ENCODE measurements at places on chromosomes 1 and 21. TPM values are rescaled to one million over a fixed set of nuclear protein-coding genes. Genes with fewer than 3 reads are reported as not detected.

- peaks cover 19% of the 10 kb centered on the region for H3K4me1 ChIP-seq
- H3K36me3 ChIP-seq: no peaks in the 10 kb centered on the region
- no peak overlapping the region for H3K4me3 ChIP-seq
Measured at GRCh38 chr1:204288021-204288588, 71.6 kb downstream of the PLEKHA6 start.

DNA sequence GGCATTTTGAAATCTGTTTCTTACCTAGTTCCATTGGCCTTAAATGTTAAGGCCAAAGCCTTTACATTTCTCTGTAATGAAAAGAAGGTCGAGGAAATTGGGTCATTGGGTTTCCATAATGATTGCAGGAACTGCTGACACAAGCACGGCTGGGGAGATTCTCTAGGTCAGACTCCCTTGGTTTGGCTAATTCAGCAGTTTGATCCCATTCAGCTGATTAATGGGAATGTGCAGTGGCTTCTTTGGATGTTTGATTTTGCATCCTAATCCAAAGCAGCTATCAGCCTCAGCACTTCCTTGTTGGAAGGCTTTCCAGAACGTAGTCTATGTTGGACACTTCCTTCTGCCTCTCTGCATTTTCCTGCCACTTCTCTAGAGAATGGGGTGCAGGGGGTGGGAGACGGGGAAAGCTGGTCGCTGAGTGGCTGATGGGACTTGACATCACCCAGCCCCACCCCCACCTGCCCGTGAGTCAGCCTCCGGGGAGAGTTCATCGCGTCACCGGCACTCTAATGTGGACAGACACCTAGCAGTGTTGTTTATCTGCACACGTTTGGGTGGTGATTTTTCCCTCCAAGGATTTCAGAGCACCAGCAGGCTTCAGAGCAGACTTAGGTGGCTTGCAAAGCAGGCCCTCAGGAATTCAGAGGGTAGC is 5.4 kb downstream of the PSEN2 start:
- H3K4me3 ChIP-seq: no peak overlapping the region
- no peaks in the 10 kb centered on the region for H3K36me3 ChIP-seq
- H3K27me3 ChIP-seq: no peaks in the 10 kb centered on the region
- H3K27ac ChIP-seq: no peak overlapping the region
- no peak for DNase-seq

GRCh38 chr1:218946147-218946546 is 227.5 kb upstream of the LYPLAL1 start:
- H3K27me3 ChIP-seq: no peaks in the 10 kb centered on the region
- H3K27ac ChIP-seq: no peak overlapping the region
- H3K36me3 ChIP-seq: no peaks in the 10 kb centered on the region
- DNase-seq: no peak
- H3K4me3 ChIP-seq: no peak overlapping the region
- no peaks in the 10 kb centered on the region for H3K4me1 ChIP-seq

- H3K27me3 ChIP-seq: no peaks in the 10 kb centered on the region
- H3K4me1 ChIP-seq: no peaks in the 10 kb centered on the region
- DNase-seq: no peak
- H3K4me3 ChIP-seq: no peak overlapping the region
Measured at GRCh38 chr1:220962031-220962751, 82.9 kb downstream of the HLX start.

- DNase-seq: no peak
- peaks cover 11% of the 10 kb centered on the region for H3K4me1 ChIP-seq
- H3K36me3 ChIP-seq: no peaks in the 10 kb centered on the region
- H3K4me3 ChIP-seq: peak overlapping the region; percentile 71
Measured at GRCh38 chr1:214603819-214604252, 841 bp downstream of the CENPF start.

- DNase-seq: no peak
- H3K4me3 ChIP-seq: no peak overlapping the region
- H3K4me1 ChIP-seq: peaks cover 36% of the 10 kb centered on the region
- no peak overlapping the region for H3K27ac ChIP-seq
- no peaks in the 10 kb centered on the region for H3K27me3 ChIP-seq
Measured at GRCh38 chr1:19387045-19387467, 74.9 kb downstream of the SLC66A1 start.

GRCh38 chr1:109198745-109199144 is 15.0 kb upstream of the SARS1 start:
- no peaks in the 10 kb centered on the region for H3K36me3 ChIP-seq
- no peaks in the 10 kb centered on the region for H3K27me3 ChIP-seq
- no peak overlapping the region for H3K4me3 ChIP-seq
- no peak for DNase-seq
- no peak overlapping the region for H3K27ac ChIP-seq

DNA sequence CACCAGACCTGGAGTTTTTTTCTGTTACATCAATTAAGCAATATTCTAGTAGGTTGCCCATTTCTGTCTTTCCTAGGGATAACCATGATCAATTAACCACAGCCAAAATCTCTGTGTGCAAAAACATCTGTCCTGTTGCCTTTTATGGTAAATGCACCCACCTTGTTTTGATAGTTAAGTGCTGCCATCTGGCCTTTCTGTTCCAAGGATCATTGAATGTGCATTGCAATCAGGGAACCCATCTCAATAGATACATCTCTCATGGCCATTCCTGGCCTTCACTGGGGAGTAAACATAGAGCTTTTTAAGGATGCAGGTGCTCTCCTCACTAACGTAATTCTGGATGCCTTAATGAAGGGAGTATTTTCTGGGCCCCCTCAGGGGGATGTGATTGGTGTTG is 111.8 kb upstream of the KIAA1614 start:
- no peak for DNase-seq
- H3K27me3 ChIP-seq: no peaks in the 10 kb centered on the region
- no peaks in the 10 kb centered on the region for H3K36me3 ChIP-seq
- no peaks in the 10 kb centered on the region for H3K4me1 ChIP-seq

GRCh38 chr1:201543871-201544642 is 5.1 kb downstream of the NAV1 start:
- DNase-seq: no peak
- H3K4me3 ChIP-seq: no peak overlapping the region
- no peaks in the 10 kb centered on the region for H3K36me3 ChIP-seq
- peaks cover 8% of the 10 kb centered on the region for H3K4me1 ChIP-seq
- no peak overlapping the region for H3K27ac ChIP-seq

- H3K27ac ChIP-seq: no peak overlapping the region
- no peak overlapping the region for H3K4me3 ChIP-seq
- H3K4me1 ChIP-seq: peaks cover 49% of the 10 kb centered on the region
- H3K27me3 ChIP-seq: no peaks in the 10 kb centered on the region
Measured at GRCh38 chr1:228460821-228461220, 26.4 kb upstream of the RNF187 start.

DNA sequence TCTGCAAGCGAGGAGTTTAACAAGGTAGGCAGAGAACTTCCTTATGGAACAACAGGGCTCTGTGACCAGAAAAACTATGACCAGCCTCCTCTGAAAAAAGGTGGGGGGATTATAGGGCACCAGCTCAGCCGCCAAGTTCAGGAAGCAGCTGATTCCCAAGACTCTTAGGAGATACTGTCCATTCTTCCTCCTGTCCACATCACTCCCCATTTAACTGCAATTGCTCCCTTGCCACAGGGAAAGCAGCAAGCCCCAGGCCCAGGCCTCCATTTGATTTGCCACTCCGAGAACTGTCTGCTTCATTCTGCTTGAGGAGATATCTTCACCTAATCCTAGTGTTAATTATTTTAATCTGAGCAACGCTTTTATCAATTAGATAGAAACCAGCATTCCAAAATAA is 254.3 kb downstream of the ZNF648 start:
- H3K36me3 ChIP-seq: no peaks in the 10 kb centered on the region
- H3K4me3 ChIP-seq: no peak overlapping the region
- no peaks in the 10 kb centered on the region for H3K4me1 ChIP-seq
- H3K27me3 ChIP-seq: no peaks in the 10 kb centered on the region
- no peak overlapping the region for H3K27ac ChIP-seq

DNA sequence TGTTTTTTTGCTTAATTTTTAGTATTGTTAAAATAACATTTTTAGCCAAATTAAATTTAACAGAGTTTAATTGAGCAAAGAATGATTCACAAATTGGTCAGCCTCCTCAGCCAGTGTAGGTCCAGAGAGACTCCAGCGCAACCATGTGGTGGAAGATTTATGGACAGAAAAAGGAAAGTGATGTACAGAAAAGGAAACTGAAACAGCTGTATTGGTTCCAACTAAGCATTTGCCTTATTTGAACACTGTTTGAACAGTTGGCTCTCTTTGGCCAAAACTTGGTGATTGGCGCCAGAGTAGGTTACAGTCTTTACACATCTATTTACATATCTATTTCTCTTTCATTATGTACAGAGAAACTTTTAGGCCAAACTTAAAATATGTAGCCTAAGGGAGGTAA is 19.4 kb downstream of the RPS6KC1 start:
- H3K4me3 ChIP-seq: no peak overlapping the region
- no peak for DNase-seq
- no peak overlapping the region for H3K27ac ChIP-seq
- H3K36me3 ChIP-seq: no peaks in the 10 kb centered on the region
- peaks cover 4% of the 10 kb centered on the region for H3K4me1 ChIP-seq

DNA sequence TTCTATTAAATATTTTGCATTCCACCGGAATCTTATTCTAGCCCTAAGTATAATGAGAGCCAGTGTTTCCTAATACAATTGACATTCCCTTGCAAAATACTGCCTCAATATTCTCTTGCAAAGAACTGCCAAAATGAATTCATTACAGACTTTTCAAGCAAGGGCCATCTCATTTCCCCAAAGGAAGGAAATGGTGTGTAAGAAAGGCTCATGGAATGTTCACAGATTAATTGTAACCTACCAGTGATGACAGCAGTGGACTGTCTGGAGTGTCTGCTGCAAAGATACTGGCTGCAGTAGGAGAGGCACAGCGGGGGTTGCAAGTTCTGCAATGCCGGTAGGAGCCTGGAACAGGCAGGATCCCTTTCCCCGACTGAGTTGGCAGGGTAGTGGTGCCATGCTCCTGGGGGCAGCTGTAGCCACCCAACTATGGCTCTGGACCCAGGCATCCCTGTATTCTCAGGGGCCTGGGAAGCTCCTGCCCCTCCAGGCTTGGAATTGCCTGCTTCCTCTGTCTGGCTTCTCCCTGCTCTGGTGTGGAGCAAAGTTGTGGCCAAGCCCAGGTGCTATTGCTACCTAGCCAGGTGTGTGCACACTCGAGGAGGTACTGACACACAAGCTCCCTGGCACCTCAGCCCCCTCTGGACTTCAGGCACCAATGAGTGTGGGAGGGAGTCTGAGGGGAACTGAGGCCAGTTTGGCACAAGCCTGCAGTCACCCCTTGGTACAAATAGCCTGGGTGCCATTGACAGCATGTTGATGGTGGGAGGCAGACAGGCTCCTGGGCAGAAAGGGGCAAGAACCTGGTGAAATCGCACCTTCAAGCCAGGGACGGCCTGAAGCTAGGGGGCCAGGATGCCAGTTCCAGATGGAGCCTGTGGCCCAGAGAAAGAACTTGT is 1371.0 kb downstream of the KCNT2 start:
- H3K27me3 ChIP-seq: no peaks in the 10 kb centered on the region
- H3K27ac ChIP-seq: no peak overlapping the region
- DNase-seq: no peak
- no peaks in the 10 kb centered on the region for H3K36me3 ChIP-seq

- no peak overlapping the region for H3K4me3 ChIP-seq
- DNase-seq: peak; percentile 39
- no peaks in the 10 kb centered on the region for H3K27me3 ChIP-seq
- H3K27ac ChIP-seq: no peak overlapping the region
Measured at GRCh38 chr1:198465201-198466144, 75.0 kb downstream of the ATP6V1G3 start.

GRCh38 chr1:40618108-40618507 is 47.4 kb downstream of the RIMS3 start:
- no peak overlapping the region for H3K27ac ChIP-seq
- H3K36me3 ChIP-seq: no peaks in the 10 kb centered on the region
- H3K4me1 ChIP-seq: no peaks in the 10 kb centered on the region
- no peak for DNase-seq
- no peaks in the 10 kb centered on the region for H3K27me3 ChIP-seq
- no peak overlapping the region for H3K4me3 ChIP-seq

DNA sequence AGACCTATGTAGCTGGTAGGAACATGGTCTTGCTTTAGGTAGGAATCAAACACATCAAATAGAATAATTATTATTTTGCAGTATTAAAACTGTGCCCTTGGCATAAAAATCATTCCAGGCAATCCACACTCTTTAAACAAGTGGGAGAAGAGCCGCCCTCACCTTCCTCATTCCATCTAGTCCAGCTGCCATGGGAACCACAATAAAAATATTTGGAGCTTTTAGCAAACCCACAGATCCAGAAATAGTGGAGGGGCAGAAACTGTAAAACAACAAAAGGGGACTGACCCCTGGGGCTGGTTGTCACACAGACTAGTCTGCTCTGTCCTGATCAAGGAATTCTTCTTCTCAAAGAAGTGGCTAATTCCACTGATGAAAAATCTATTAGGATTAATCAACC is 61.6 kb downstream of the PTPRC start:
- H3K4me3 ChIP-seq: no peak overlapping the region
- H3K4me1 ChIP-seq: peaks cover 76% of the 10 kb centered on the region
- no peak for DNase-seq
- peaks cover 70% of the 10 kb centered on the region for H3K36me3 ChIP-seq

DNA sequence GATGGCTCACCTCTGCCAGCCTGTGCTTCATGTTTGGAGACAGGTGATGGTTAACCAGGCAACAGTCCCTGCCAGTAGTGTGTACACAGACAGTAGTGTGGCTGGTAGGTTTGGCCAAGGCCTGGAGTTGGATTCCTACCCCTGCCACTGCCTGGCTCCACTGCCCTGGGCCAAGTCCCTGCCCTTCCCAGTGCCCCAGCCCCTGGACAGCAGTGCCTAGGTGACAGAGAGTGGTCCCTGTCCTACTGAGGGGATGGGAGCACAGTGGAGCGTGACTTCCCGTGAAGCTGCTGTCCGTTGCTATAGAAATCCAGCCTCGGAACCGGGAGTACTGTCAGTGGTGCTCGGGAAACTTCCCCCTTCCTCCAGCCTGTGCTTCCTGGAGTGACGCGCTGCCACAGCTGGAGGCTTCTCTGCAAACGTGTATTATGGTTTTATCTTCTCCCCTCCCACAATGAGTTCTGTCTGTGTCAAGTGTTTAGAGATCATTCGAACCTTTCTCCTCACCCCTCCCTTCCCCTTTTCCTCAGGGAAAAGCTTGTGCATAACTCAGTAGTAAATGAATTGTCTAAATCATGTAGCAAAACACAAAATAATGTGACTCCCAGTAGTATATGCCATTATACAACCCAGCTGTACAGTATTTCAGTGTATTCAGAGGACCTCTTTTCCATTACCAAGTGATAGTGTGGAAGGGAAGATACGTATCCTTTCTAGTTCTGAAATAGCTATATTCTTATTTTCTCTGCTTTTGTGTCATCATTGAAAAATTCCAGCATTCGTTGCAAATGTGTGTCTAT is 73.4 kb downstream of the GALNT2 start:
- no peak overlapping the region for H3K4me3 ChIP-seq
- DNase-seq: no peak
- no peaks in the 10 kb centered on the region for H3K27me3 ChIP-seq
- no peak overlapping the region for H3K27ac ChIP-seq

The OSCP1 gene
- total RNA-seq: 2.7 TPM

The TNFRSF9 gene
- 279 TPM for total RNA-seq

The SH2D2A gene
- 170 TPM for total RNA-seq

The TSACC gene
- not detected for total RNA-seq
